ENCODE measurements at places on chromosomes 3 and 15.

DNA sequence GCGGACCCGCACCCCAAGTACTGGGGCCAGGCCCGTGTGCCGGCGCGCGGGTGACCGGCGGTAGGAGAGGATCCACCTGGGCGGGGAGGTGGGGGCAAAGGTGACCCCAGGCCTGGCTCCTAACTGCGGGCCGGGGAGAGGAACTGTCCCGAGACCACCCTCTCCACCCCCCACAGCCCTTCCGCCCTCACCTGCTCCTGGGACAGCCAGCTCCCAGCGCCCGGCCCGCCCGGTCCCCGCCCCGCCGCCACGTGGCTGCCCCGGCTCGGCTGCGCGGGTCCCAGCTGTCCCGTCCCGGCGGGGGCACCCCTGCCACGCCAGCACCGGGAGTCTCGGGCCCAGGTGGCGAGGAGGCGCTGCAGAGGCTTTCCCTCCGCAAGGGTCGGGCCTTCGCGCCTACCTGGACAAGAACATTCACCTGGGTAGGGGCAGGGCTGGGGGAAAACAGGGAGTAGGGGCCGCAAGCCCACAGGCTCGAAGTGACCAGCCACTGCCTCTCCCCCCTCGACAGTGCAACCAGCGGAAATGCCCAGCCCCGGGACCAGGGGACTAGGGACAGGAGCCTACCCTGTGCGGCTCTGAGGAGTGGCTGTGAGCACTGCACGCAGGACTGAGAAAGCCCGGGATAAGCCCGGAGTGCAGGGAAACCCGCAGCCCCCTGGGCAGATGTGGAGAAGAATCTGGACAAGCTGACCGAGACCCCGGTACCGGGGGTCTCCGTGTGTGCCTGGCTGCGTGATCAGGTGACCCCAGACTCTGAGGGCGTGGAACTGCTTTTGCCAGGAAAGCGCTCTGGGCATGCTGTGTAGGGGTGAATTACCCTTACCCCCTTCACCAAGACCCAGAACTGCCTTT, at the start of gene SLC12A8:
TSS of gene SLC12A8 (minus strand) at position 240 of the 855 bp plus-strand sequence. CDS start 1,399 bp downstream, outside the sequence.
- DNase-seq = no peak

- no peak for DNase-seq
Observed at GRCh38 chr15:22780267-22780666, 6.2 kb upstream of the NIPA1 start.

DNA sequence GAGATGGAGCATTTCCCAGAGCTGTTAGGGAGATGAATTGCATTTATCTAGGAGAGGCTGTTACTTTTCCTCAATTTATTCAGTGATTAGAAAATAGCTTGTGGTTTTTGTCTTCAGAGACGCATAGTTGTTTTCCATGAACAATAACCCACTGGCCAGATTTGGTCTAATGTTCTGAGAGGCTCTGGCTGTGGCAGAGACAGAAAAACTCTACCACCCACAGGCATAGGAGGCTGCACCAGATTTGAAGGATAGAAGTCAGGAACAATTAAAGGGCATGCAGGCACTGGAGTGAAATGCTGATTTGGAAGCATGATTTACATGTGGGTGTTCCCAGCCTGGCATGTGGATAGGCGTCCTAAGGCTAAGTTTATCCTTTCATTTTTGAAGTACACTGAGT, 143.5 kb downstream of the NFKBIZ start:
- DNase-seq = no peak

DNA sequence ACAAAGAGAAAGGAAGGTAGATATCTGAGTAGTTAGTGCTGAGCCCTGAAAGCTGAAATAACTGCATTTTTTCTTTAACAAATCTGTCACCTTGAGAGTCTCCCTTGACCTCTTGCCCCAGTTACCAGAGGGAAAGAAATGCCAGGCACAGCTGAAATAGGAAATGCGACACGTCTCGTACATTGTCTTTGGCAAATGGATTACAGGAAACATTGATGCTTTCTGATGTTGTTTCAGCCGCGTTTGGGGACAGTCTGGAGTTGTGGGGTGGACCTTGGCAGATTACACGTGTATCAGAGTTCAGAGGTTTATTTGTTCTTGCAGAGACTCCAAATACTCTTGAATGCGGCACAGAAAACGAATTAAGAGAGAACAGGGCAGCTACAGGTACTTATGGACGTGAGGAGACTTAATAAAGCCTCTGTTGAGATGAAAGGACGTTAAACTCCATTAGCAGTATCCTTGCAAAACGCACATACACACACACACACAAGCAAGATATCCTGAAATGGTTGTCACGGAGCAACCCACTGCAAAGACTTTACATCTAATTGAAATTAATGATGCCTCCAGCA, 272.8 kb upstream of the RORA start:
- DNase-seq = no peak

- no peak for DNase-seq
Observed at GRCh38 chr3:85185495-85185894, 226.7 kb downstream of the CADM2 start.

DNA sequence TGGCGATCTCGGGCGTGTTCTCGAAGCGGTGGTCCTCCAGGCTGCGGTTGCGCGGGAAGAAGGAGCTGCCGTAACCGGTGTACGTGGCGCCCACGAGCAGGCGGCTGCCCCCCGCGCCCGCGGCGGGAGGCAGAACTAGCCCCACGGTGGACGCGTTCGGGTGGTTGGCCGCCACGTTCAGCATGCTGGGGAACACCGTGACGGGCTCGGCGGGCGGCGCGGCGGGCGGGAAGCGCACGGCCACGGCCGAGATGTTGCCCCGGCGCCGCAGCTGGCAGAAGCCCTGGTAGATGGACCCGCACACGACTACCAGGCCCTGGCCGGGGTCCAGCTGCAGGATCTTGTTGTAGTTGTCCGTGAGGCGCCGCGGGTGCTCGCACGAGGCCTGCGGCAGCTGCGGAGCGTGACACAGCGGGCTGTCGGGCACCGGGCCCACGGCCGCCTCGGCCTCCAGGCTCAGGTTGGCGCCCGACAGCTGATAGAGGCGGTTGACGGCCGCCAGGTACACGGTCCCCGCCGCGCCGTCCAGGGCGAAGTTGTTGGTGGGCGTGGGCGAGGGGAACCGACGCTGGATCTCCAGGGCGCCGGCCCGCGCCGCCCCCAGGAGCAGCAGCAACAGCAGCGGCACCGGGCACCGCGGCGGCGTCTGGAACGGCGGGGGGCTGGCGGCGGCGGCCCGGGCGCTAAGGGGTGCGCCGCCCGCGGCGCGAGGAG, 397 bp downstream of the PLXND1 start:
- peak; percentile 9 for DNase-seq

- DNase-seq = no peak
Observed at GRCh38 chr15:93195109-93195508, 106.1 kb upstream of the RGMA start.

GRCh38 chr3:13235079-13235478, 161.8 kb upstream of the IQSEC1 start:
- peak; percentile 12 for DNase-seq

DNA sequence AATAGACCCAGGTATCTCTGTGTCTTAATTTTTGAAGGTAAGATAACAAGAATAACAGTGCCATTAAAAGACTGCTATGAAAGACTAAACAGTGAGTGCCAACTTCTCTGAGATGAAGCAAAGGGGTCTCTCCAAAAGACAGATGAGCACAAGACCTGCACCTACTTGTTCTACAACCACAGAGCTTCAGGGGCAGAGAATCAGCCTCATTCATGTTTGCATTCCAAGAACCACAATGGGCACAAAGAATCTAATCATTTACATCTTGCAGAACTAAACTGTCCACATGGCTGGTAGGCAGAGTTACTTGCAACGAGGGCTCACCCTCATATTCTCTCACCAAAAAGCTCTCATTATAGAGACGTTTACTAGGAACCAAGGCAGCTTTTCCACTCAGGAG, 83.9 kb downstream of the PEAK1 start:
- no peak for DNase-seq

GRCh38 chr15:98776607-98777281, 128.4 kb downstream of the IGF1R start:
- peak; percentile 2 for DNase-seq

- no peak for DNase-seq
Observed at GRCh38 chr3:179000144-179000543, 71.5 kb downstream of the ZMAT3 start.

- DNase-seq = no peak
Observed at GRCh38 chr15:87917480-87917879, 339.1 kb downstream of the NTRK3 start.

DNA sequence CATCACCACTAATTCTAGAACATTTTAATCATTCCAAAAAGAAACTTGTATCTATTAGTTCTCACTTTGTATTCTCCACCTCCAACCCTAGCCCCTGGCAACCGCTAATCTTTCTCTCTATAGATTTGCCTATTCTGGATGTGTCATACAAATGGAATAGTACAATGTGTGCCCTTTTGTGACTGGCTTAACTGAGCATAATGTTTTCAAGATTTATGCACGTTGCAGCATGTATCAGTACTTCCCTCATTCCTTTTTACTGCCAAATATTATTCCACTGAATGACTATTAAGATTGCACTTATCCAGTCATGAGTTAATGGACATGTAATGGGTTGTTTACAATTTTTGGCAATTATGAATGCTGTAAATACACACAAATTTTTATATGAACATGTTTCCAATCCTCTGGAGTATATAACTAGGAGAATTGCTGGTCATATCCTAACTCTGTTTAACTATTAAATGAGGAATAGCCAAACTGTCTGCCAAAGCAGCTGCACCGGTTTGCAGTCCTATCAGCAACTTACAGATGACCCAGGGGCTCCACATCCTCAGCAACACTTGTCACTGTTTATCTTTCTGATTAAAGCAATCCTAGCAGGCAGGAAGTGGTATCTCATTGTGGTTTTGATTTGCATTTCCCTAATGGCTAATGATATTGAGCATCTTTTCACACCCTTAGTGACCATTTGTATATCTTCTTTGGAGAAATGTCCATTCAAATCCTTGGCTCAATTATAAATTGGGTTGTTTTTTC, 42.9 kb downstream of the DCUN1D1 start:
- peak; percentile 22 for DNase-seq

- DNase-seq = no peak
Observed at GRCh38 chr3:44920081-44920480, 45.7 kb downstream of the TGM4 start.

GRCh38 chr15:81930582-81931369, 115.0 kb downstream of the MEX3B start:
- no peak for DNase-seq

DNA sequence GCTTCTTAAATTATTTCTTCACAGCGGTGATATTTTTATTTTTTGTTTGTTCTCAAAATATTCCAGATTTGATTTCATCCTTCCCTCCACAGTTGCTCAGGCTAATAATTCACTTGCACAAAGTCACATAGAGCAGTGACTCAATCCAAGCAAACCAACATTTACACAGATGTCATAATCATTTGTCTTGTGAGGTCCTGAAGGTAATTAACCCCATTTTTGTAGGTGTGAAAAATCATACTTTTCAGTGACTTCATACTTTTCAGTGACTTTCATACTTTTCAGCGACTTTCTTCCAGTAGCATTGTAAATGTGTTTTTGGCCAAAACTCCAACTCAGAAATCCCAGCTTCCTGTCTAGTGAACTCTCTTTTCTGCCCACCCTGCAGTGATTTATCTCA, 32.1 kb downstream of the CD200 start:
- no peak for DNase-seq

GRCh38 chr15:49627407-49627877, 6.6 kb downstream of the DTWD1 start:
- DNase-seq = no peak

- no peak for DNase-seq
Observed at GRCh38 chr15:36644191-36644896, 64.9 kb downstream of the CDIN1 start.

GRCh38 chr3:143302638-143303171, 183.1 kb downstream of the CHST2 start:
- DNase-seq = no peak

- DNase-seq = no peak
Observed at GRCh38 chr3:117540597-117540996, 831.0 kb downstream of the TUSC7 start.

DNA sequence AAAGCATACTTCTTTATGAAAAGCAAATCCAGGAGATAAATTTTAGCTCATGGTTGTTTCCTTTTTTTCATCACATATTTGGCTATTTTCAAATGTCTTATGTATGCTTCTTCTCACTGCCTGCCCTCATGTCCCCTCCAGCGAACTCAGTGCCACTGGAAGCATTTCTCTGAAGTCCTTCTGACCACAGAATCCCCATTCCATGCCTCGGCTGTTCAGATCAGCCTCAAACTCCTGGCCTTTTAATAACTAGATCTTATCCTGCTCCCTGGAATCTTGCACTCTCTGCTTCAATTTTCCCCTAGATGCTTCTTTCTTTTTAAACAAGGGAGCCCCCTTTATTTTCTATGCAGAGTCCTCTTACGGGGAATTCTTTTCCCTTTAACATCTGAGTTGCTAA, 10.1 kb downstream of the ETV5 start:
- no peak for DNase-seq

GRCh38 chr3:67564008-67564407, 90.4 kb downstream of the SUCLG2 start:
- DNase-seq = no peak

GRCh38 chr15:94029495-94029894, 201.9 kb upstream of the MCTP2 start:
- DNase-seq = no peak

GRCh38 chr3:141086188-141086587, 35.0 kb downstream of the SPSB4 start:
- no peak for DNase-seq

DNA sequence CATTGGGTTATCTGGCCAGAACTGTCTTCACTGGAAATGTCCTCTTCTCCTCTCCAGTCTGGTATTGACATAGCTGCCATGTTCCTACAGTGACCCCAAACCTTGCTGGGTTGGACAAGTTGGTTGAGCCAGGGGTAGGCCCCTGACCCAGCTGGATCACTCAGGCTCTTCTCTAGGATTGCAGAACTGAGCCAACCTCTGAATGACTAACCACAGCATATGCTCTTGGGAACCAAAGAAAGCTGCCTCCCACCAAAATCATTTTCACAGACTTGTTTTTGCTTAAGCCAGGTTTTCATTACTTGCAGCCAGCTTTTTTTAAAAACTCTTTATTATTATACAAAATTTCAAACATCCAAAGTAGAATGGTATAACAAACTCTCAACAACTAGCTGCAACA, 41.4 kb downstream of the FSIP1 start:
- DNase-seq = no peak

GRCh38 chr15:52481915-52482314, 46.8 kb downstream of the MYO5A start:
- peak; percentile 86 for DNase-seq

DNA sequence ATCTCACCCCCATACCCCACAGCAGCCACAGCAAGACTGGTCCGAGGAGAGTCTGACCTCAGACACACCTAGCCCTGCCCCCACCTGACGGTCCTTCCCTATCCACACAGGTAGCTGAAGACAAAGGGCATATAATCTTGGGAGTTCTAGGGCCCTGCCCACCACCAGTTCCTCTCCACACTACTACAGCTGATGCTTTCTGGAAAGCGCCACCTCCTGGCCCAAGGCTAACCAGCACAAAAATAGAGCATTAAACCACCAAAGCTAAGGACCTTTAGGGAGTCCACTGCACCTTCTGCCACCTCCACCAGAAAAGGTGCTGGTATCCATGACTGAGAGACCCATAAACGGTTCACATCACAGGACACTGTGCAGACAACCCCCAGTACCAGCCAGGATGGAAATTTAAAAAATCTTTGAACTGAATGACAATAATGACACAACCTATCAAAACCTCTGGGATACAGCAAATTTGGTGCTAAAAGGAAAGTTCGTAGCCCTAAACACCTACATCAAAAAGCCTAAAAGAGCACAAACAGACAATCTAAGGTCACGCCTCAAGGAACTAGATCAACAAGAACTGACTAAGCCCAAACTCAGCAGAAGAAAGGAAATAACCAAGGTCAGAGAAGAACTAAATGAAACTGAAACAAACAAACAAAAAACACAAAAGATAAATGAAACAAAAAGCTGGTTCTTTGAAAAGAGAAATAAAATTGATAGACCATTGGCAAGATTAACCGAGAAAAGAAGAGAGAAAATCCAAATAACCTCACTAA, 122.1 kb upstream of the TPRG1 start:
- peak; percentile 42 for DNase-seq
